NCI-H2171 (cell line): ENCODE measurements at places on chromosomes 6 and 20.

DNA sequence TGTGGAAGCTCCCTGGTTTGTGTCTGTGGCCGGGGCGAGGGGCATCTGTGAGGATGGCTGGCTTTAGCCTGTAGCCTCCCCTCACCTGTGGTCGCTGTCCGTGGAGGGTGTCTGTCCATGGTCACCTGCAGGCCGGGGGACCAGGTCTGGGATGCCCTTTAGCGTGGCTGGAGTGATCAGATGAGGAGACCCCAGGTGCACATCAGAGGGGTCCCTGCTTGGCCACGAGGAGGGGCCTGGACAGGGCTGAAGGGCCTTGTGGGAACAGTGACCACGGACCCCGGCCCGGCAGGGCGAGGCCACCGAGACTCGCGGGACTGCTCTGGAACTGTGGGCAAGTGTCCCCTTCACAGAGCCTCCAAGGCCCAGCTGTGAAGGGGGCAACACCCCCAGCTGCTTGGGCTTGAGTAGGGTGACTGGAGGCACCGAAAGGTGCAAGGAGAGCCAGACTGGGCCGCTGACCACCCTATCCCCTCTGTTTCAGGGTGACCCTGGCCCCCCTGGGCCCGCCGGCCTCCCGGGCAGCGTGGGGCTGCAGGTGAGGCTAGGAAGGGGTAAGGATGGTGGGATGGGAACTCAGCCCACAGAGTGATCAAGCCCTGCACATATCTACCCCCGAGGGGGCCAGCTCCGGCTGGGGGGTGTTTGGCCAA is 8.6 kb downstream of the COL9A3 start:
- no peak for DNase-seq

GRCh38 chr20:6355754-6356451 is 233.1 kb upstream of the FERMT1 start:
- no peak for DNase-seq

DNA sequence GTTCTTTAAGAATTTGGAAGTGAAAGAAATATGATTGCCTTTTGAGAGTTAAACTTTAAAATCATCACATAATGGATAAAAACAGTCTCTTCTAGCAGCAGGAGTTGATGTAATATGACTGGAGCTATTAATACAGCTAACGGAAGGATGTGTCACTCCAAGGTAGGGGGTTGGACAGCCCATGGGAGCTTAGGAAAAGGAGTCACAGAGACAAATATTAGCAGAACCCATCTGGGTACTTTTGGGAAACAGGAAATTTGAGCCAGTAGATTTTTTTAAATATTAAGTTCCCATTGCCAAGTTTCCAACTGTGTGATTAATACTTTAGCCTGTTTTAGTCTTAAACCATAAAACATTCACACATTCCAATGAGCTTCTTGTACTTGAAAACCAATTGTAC is 164.7 kb upstream of the RIMS1 start:
- no peak for DNase-seq

- DNase-seq: no peak
These were observed 43.7 kb downstream of the PYGB start for GRCh38 chr20:25291432-25292133.

DNA sequence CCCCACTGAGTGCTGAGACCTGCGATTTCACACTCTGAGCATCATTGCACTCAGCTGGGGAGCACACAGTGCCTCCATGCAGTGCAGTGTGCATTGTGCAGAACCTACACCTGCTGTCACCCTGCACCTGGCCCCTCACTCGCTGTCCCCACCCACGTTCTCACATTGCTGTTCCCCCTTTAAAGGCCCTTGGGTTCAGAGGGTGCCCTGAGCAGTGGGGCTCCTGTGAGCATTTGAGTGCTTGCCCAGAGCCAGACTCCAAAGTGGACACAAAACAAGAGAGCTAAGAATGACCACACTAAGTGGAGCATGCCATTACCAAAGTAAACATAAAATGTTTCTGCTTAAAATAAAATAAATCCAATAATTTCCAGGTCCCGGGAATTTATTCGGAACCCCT is 131.0 kb upstream of the CST7 start:
- DNase-seq: no peak

DNA sequence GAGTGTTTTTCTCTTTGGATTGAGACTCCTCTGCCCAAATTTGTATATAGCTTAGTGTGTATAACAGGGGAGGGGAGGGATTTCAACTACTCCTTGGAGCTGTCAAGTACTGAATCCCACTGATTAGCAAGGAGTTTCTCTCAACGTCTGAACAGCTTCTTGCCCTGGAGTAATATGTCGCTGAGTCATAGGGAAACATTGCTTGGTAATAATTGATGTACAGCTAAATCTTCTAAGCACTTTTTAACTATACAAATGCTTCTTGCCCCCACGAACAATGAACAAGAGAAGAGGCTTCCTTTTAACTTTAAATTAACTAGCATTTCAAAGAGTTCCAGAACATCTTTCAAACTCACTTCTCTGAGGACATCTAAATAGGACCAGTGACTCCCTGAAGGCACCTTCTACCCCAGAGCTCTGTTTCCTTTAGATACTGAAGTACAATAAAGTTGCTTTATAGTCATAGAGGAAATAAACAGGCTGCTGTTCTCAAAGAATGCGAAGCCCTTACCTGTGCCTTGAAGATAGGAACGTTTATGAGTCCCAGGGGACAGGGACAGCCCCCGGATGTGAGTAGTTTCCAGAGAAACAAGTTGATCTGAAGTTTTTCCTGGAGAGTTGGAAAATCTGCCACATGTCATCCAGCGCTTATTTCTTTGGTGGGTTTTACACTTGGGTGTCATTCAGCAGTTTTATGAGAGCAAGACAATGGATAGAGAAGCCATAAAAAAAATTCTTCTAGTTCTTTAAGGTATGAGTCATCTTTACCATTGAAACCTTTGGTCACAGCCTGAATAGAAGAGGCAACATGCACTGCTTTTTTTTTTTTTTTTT is 462.5 kb upstream of the BTBD3 start:
- no peak for DNase-seq

DNA sequence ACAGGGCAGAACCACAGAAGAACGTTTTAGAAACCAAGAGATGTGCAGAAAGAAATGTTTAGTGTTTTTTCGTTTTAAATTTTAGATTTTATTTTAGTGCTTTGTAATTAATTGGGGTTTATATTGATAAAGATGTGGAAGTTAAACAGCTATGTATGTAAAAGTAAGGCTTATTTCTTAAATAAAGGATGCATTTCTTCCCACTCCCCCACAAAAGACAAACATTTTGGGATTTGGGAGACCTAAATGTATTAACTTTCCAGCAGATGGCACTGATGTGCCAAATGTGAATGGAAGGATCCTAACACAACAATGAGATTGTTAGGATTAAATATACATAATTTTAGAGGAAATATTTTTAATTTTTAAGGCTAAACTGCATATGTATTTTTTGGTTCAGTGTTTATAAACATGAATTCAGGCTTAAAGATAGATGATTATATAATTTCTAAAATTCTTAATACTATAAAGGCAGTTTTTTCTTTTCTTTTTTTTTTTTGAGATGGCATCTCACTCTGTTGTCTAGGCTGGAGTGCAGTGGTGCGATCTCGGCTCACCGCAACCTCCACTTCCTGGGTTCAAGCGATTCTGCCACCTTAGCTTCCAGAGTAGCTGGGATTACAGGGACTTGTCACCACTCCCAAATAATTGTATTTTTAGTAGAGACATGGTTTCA is 12.0 kb downstream of the PFDN4 start:
- peak; percentile 60 for DNase-seq

GRCh38 chr6:42389736-42390135 is 62.0 kb downstream of the TRERF1 start:
- no peak for DNase-seq

GRCh38 chr6:25746968-25747367 is 7.6 kb upstream of the SLC17A4 start:
- DNase-seq: no peak

DNA sequence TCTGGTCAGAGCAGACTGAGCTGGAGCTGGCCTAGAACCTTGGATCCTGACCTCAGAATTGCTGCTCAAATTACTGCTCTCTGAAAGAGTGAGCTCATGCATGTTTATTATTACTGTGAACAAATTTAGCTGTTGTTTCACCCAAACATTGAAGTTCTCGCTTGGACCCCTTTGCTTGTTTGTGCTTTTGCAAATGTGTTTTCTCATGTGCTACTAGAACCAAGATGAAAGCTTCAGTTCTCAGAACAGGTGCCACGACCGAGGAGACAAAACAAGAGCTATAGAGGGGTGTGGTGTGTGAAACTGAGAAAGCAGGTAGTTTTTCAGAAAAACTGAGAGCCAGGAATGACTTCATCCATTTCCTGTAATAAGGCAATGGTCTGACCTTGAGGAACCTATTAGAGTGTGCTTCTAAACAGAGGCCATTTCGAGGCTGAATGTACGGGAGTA is 50.0 kb upstream of the ESR1 start:
- DNase-seq: no peak

DNA sequence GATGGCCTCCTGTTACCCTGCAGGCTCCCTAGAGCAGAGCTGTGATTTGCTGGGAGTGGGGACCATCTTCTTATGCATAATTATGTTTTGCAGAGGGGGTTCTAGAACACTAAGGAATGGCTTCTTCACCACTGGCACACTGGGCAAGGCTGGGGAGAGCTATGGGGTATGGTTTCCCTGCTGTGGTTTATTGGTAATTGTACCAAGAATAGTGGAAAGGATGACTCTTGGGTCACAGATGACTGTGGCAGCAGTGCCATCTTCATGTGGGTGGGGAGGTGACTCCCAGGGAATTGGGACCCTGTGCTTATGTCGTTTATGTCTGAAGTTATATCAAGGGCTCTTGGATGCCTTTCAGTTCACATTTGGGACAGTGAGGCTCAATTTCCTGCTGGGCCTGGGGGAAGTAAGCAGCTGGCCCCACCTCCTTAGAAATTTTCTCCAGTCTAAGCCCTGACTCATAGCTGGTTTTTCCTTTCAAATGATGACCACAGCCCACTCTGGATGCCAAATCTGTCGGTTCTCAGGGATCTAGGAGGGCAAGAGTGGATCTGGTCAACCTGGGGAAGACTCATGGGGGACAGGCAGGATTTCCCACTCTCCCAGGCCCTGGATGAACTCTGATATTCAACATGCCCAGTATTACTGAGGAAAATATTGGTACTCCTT is 230.8 kb downstream of the LRFN2 start:
- DNase-seq: no peak

GRCh38 chr6:36660771-36661471 is 17.6 kb upstream of the CDKN1A start:
- no peak for DNase-seq

DNA sequence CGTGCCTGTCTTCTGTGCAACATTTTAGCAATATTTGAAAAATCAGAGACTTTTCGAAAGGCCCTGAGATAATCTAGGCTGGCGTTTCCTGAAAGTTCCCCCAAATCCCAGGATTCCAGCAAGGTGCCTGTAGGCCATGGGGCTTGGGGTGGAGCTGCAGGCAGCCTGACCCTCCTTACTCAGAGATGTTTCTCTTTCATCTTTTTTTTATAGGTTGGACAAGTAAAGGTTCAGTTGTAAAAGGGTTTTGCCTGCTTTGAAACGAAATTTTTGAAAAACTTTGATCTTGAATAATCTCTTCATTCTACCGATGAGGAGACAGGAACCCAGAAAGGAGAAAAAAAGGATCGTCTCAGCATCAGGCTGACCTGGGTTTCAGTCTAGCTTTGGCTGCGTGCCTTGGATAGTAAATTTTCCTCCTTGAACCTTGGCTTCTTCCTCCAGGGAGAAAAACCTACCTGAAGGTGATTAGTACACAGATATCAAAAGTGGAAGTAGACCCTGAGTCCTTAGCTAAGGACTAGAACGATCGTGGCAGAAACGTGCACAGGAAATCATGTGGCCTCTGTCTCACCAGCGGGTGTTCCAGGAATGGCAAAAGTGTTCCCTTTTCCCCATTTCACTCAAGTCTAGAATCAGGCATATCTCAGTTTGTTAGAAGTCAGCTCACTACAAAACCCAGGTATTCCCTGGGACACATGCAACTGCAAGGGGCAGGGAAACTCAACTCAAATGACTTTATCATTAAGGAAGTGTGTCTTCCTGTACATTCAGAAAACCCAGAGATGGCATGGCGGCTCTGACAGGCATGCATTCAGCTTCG is 128.2 kb upstream of the PTPN1 start:
- no peak for DNase-seq

GRCh38 chr6:9161731-9162130 is 726.4 kb upstream of the SLC35B3 start:
- DNase-seq: no peak

DNA sequence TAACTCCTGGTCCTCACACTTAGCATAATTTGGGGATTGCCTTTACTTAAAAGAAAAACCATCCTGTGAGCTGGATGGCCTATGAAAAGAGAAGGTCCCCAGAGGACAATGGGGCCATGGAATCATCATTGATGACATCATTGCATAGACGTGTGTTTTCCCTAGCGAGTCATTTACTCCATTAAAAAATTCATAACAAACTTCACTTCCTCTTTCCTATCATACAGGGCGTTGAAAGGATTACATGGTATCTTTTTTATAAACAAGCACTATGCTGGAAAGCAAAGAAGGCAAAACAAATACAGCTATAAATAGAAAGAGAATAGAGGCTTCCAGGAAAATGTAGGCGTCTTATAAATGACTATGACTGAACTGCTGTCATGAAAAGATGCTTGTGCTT is 11.3 kb upstream of the COL12A1 start:
- DNase-seq: no peak

GRCh38 chr20:63273635-63274380 is 1.2 kb downstream of the ARFGAP1 start:
- DNase-seq: no peak

DNA sequence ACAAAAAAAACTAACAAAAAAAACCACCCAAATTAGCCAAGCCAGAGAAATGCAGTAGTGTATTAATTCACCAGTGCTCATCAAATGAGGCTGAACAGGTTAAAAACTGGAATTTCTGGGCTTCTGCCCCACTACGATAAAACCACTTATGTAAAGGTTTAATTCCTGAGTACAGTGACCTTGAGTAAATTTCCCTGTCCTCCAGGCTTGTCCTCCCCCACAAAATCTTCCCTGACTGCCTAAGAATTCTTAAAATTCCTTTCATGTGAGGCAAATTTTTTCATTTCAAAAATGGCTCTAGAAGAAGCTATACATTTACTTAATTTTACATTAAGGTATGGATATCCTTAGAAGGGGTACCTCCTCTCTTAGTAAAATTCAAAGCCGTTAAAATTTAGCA is 80.1 kb upstream of the ID4 start:
- DNase-seq: no peak

DNA sequence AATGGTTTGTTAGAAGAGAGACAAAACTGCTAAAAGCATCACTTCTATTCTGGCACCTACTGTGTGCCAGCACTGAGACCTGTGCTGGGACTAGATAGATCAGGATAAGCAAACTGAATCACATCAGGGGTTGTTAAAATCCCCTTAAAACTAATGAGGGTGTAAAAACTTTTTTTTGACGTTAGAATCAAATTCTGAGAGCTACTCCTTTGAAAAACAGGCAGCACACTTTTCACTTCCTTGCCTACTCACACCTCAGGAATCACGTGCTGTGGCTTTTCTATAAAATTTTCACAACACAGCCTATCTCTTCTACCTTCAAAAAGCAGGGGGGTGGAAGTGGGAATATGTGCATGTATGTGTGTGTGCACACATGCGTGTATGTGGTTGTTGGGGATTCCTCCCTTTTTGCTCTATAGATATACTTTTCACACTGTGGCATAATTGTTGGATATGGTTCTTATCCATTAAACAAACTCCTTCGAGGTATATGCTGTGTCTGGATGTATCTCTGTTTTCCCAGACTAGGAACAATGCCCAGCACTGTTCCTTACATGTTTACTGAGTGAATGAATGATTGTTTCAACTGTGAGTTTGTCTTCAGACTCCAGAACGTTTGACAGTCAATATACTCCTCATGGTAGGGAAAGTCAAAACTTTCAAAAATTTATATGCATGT is 105.4 kb downstream of the FYN start:
- no peak for DNase-seq
